Sigmoid colon (tissue), 7 donors: ENCODE measurements at places on chromosomes 1 and 21. TPM values are rescaled to one million over a fixed set of nuclear protein-coding genes. Genes with fewer than 3 reads are reported as not detected.

GRCh38 chr1:246297279-246298265 lies 209.5 kb downstream of the SMYD3 start:
- no peaks in the 10 kb centered on the region for H3K27me3 ChIP-seq
- no peak overlapping the region for H3K4me3 ChIP-seq
- no peaks in the 10 kb centered on the region for H3K36me3 ChIP-seq
- H3K27ac ChIP-seq: no peak overlapping the region
- DNase-seq: no peak

GRCh38 chr1:11151114-11151513 lies 38.0 kb upstream of the ANGPTL7 start:
- DNase-seq: peak; percentile 12
- H3K4me3 ChIP-seq: no peak overlapping the region
- no peaks in the 10 kb centered on the region for H3K4me1 ChIP-seq
- no peaks in the 10 kb centered on the region for H3K27me3 ChIP-seq
- no peak overlapping the region for H3K27ac ChIP-seq

GRCh38 chr1:229887043-229887822 lies 179.8 kb upstream of the GALNT2 start:
- no peak overlapping the region for H3K4me3 ChIP-seq
- no peaks in the 10 kb centered on the region for H3K36me3 ChIP-seq
- no peaks in the 10 kb centered on the region for H3K27me3 ChIP-seq
- H3K27ac ChIP-seq: peak overlapping the region; percentile 78
- H3K4me1 ChIP-seq: peaks cover 18% of the 10 kb centered on the region

DNA sequence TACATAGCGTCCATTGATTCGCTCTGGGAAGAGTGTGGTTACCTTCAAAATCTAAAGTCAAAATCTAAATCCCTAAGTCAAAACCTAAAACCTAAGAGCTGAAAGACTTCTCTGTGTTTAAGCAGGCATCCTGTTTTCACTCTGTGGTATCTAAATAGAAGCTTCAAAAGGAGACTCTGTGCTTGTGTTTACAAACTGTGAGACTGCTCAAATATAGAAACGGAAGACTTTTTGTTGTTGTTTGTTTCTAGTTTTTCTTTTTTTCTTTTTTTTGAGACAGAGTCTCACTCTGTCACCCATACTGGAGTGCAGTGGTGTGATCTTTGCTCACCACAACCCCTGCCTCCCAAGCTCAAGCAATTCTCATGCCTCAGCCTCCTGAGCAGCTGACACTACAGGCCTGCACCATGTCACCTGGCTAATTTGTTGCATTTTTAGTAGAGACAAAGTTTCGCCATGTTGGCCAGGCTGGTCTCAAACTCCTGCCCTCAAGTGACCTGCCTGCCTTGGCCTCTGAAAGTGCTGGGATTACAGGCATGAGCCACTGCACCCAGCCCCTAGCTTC lies 425.9 kb downstream of the SMYD3 start:
- H3K27me3 ChIP-seq: no peaks in the 10 kb centered on the region
- no peaks in the 10 kb centered on the region for H3K36me3 ChIP-seq
- no peak overlapping the region for H3K4me3 ChIP-seq
- DNase-seq: no peak
- H3K27ac ChIP-seq: no peak overlapping the region
- no peaks in the 10 kb centered on the region for H3K4me1 ChIP-seq

DNA sequence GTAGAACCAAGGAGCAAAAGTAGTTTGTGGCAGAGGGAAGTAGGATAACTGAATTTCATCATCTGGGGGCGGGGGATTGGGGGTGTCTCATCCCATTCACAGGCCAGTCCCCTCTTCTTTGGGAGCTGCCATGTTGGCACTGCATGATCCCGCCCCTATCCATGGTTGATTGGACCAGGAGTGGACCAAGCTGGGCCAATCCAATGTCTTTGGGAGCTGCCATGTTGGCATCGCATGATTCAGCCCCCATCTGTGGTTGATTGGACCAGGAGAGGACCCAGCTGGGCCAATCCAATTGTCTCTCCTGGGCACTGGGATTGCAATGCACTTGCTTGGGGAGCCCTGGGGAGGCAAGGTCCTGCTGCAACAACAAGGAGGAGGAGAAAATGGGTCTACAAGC lies 12.3 kb upstream of the ALPL start:
- no peak overlapping the region for H3K4me3 ChIP-seq
- no peaks in the 10 kb centered on the region for H3K4me1 ChIP-seq
- no peak overlapping the region for H3K27ac ChIP-seq
- no peaks in the 10 kb centered on the region for H3K27me3 ChIP-seq
- no peaks in the 10 kb centered on the region for H3K36me3 ChIP-seq

GRCh38 chr1:62516600-62516999 lies 79.8 kb downstream of the USP1 start:
- H3K4me3 ChIP-seq: no peak overlapping the region
- H3K36me3 ChIP-seq: peaks cover 9% of the 10 kb centered on the region
- H3K27me3 ChIP-seq: no peaks in the 10 kb centered on the region
- no peak for DNase-seq
- no peak overlapping the region for H3K27ac ChIP-seq
- no peaks in the 10 kb centered on the region for H3K4me1 ChIP-seq

DNA sequence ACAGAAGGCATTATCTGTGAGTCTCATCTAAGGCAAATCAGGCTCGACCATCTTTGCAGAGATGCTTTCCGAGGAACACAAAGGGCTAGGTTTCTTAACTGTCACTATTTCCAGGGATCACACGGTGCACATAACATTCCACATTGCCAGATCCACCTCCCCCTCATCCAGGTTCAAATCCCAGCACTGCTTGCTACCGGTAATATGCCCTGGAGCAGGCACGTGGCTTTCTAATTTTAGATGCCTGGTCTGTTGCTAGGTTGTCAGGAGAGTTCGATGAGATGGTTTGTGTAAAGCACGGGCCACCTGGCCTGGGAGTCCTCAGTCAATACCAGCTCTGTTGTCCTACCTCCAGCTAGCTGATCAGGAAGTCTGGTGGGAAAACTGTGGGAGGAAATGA lies 598.6 kb downstream of the NPHP4 start:
- no peak overlapping the region for H3K27ac ChIP-seq
- no peak overlapping the region for H3K4me3 ChIP-seq
- no peaks in the 10 kb centered on the region for H3K4me1 ChIP-seq
- DNase-seq: no peak
- peaks cover 20% of the 10 kb centered on the region for H3K27me3 ChIP-seq
- no peaks in the 10 kb centered on the region for H3K36me3 ChIP-seq

DNA sequence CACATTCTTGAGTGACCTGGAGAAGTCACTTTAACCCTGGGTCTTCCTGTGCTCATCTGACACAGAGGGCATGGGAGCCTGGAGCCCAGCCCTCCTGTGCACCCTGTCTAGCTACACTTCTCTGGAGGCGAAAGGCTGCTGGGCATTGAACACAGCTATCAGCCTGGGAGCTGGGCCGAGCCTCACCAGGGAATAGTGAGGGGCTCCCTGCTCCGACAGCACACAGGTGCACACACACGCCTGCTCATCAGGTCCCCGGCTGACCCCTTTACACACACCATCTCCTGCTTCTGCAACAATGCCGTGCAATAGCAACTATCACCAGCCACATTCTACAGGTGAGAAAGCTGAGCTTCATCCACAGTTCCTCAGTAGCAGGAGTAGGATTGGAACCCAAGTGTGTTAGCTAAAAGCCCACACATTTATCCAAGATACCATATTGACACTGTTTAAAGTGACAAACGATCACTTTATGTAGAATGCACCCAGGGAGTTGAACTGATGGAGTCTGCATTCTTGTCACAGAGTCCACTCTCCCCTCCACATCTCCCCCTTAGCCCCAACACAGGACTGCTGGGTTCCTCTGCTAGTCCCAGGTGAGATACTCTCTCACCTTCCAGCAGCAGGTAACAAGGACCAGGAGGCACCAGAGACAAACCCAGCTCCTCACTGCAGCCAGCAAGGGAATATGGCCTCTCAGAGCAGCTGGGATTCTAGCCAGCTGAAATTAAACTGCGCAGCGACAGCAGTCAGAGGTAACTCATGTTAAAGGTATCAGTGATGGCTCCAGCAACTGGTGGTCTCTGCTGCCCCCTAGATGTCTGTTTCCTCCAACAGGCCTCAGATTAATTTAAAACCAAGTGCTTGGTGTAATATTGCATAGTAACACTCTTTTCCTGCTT lies 18.3 kb upstream of the CAPN8 start:
- H3K4me1 ChIP-seq: no peaks in the 10 kb centered on the region
- no peaks in the 10 kb centered on the region for H3K36me3 ChIP-seq
- no peak for DNase-seq
- H3K4me3 ChIP-seq: no peak overlapping the region
- H3K27ac ChIP-seq: no peak overlapping the region

- H3K4me3 ChIP-seq: no peak overlapping the region
- DNase-seq: no peak
- H3K36me3 ChIP-seq: no peaks in the 10 kb centered on the region
- H3K27ac ChIP-seq: no peak overlapping the region
- no peaks in the 10 kb centered on the region for H3K4me1 ChIP-seq
These were observed 22.2 kb upstream of the KPRP start for GRCh38 chr1:152735648-152736047.

Gene PODN
- total RNA-seq: 200 TPM

DNA sequence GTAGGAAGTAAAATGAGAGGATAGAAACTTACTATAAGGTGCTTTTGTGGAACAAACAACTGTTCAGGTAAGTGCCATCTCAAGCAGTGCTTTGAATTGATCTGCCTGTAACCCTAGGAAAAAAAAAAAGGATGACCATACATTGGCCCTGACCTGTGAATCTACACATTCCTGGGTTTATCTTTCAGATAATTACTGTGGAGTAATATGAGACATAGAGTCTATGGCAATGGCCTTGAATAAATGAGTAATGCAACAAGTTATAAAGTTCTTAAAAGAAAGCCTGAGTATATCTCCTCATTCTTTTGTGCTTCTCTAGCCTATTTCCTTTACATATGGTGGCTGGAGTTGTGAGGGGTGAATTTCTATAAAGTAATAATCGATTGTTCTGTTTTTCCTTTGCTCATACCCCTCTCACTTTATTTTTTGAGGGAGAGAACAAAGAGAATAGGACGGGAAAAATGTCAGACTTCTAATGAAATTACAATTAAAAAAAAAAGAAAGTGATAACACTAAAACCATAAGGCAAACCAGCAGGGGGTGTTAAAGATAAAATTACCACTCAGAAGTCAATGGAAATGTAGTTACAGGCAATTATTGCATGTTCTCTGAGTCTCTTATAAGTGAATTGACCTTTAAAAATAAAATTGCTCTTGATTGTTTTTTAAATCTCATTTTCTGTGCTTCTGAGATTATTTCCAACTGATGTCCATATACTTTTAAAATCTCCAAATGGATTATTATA lies 12.4 kb upstream of the ATP1A1 start:
- H3K36me3 ChIP-seq: no peaks in the 10 kb centered on the region
- H3K4me3 ChIP-seq: no peak overlapping the region
- no peaks in the 10 kb centered on the region for H3K27me3 ChIP-seq
- peaks cover 8% of the 10 kb centered on the region for H3K4me1 ChIP-seq
- H3K27ac ChIP-seq: no peak overlapping the region

GRCh38 chr21:36097427-36098181 lies 27.8 kb downstream of the CBR1 start:
- H3K27ac ChIP-seq: no peak overlapping the region
- H3K36me3 ChIP-seq: no peaks in the 10 kb centered on the region
- H3K4me1 ChIP-seq: no peaks in the 10 kb centered on the region
- no peaks in the 10 kb centered on the region for H3K27me3 ChIP-seq
- no peak overlapping the region for H3K4me3 ChIP-seq

GRCh38 chr1:184405801-184406142 lies 18.9 kb downstream of the C1orf21 start:
- no peak overlapping the region for H3K4me3 ChIP-seq
- H3K36me3 ChIP-seq: no peaks in the 10 kb centered on the region
- H3K4me1 ChIP-seq: no peaks in the 10 kb centered on the region

GRCh38 chr1:67371681-67372080 lies 58.5 kb downstream of the SERBP1 start:
- H3K4me3 ChIP-seq: no peak overlapping the region
- H3K36me3 ChIP-seq: no peaks in the 10 kb centered on the region
- H3K4me1 ChIP-seq: no peaks in the 10 kb centered on the region
- H3K27ac ChIP-seq: no peak overlapping the region
- no peaks in the 10 kb centered on the region for H3K27me3 ChIP-seq

Gene NFASC
- 105 TPM for total RNA-seq

- H3K4me1 ChIP-seq: peaks cover 24% of the 10 kb centered on the region
- no peaks in the 10 kb centered on the region for H3K36me3 ChIP-seq
- H3K27ac ChIP-seq: no peak overlapping the region
These were observed 291.4 kb downstream of the LRRC40 start for GRCh38 chr1:69913977-69914376.

DNA sequence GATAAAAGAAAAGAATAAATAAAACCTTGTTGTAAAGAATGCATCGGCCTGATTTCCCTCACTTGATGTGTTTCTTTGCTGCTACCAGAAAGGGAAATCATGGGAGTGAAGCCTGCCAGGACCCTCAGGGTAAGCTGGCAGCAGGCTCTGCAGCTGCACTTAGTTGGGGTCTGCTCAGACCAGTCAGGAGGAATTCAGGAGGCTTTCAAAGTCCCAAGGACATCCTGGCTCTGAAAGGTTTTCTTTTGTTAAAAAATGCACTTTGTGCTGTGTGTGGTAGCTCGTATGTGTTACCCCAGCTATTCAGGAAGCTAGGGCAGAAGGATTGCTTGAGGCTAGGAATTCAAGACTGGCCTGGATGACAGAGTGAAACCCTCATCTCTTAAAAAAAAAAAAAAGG lies 254.8 kb downstream of the ZNF648 start:
- no peaks in the 10 kb centered on the region for H3K27me3 ChIP-seq
- H3K27ac ChIP-seq: no peak overlapping the region
- DNase-seq: no peak
- no peaks in the 10 kb centered on the region for H3K36me3 ChIP-seq
- H3K4me1 ChIP-seq: no peaks in the 10 kb centered on the region

DNA sequence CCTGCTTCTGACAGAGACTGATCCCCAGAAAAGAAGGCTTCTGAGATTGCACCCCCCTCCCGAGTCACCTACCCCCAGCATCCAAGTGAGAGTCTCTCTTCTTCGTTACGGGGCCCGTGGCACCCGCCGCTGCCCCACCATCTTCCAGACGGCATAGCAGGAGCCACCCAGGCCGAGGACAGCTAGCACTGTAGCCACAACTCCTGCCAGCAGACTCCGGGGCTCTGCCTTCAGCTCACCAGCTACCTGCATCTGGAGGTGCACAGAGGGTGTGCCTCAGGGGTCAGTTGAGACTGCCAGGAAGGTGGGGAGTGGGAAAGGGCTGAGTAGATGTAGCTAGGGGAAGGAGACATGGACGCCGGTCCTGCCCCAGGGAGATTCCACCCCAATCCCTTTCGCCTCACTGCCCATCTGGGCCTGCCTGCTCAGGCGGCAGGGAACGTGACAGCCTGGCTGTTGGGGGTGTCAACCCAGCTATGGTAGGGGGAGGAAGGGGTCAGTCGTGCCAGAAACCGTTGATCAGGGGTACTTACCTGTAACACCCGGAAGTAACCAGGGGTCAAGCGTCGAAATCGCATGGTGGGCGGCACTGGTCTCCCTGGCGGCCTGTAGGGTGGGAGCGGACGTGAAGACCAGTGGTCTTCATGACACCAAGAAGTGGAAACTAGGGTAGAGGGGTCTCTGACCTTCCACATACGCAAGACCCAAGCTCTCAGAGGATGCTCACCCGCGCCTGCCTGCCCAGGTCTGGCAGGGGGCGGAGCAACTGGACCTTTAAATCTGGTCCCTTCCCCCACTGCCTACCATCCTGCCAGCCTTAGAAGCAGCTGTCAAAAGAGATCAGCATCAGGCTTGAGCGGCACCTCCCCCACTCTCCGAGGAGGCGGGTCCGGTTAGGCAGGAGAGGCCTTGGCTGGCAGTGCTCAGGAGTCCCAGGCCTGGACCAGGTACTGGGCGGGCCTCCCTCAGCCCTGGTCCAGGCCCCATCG lies at the start of gene ZNF593OS:
Gene ZNF593OS (minus strand): TSS at position 749 of the 989 bp plus-strand sequence. CDS start 171 bp downstream, at position 578.
- no peaks in the 10 kb centered on the region for H3K27me3 ChIP-seq
- no peak within 1 kb of the TSS for H3K27ac ChIP-seq
- no peaks in the 10 kb centered on the region for H3K36me3 ChIP-seq
- peaks cover 21% of the 10 kb centered on the region for H3K4me1 ChIP-seq
- H3K4me3 ChIP-seq: peak within 1 kb of the TSS; percentile 93
- no peak for DNase-seq
